ENCODE measurements at places on chromosomes 13 and 19. TPM values are rescaled to one million over a fixed set of nuclear protein-coding genes. Genes with fewer than 3 reads are reported as not detected.

The POU2F2 gene
- total RNA-seq = under 0.01 TPM

The MCEMP1 gene
- total RNA-seq = not detected

The ZNF541 gene
- total RNA-seq = not detected

The ATXN8OS gene
- total RNA-seq = not detected

The CPB2 gene
- total RNA-seq = not detected

The MAST1 gene
- 1.4 TPM for total RNA-seq

The SIGLEC9 gene
- 1.1 TPM for total RNA-seq

The HSPB6 gene
- 41.2 TPM for total RNA-seq

The BCL3 gene
- total RNA-seq = 44.4 TPM

The APOE gene
- 11.8 TPM for total RNA-seq

The ATP1A3 gene
- 0.29 TPM for total RNA-seq

The HPN gene
- not detected for total RNA-seq

The PDE4A gene
- total RNA-seq = 5.8 TPM

The GNA15 gene
- total RNA-seq = not detected

The C13orf46 gene
- under 0.01 TPM for total RNA-seq

The GRIN2D gene
- not detected for total RNA-seq

The LILRA1 gene
- not detected for total RNA-seq

The ZFR2 gene
- total RNA-seq = not detected

The CD22 gene
- total RNA-seq = 1.4 TPM

The APOC4 gene
- total RNA-seq = not detected
